ENCODE measurements at places on chromosomes 11 and 22.
A peak's percentile ranks its signal among the peaks of the same experiment; 100 is the strongest.

- no peak for DNase-seq
Observed at GRCh38 chr22:22682807-22683667, 38.6 kb downstream of the GGTLC2 start.

- no peak for DNase-seq
Observed at GRCh38 chr22:21734540-21735199, 924 bp downstream of the YPEL1 start.

GRCh38 chr11:26245046-26245445, 86.9 kb upstream of the ANO3 start:
- DNase-seq: no peak

- DNase-seq: no peak
Observed at GRCh38 chr11:6900327-6900999, 8.2 kb upstream of the OR2D2 start.

DNA sequence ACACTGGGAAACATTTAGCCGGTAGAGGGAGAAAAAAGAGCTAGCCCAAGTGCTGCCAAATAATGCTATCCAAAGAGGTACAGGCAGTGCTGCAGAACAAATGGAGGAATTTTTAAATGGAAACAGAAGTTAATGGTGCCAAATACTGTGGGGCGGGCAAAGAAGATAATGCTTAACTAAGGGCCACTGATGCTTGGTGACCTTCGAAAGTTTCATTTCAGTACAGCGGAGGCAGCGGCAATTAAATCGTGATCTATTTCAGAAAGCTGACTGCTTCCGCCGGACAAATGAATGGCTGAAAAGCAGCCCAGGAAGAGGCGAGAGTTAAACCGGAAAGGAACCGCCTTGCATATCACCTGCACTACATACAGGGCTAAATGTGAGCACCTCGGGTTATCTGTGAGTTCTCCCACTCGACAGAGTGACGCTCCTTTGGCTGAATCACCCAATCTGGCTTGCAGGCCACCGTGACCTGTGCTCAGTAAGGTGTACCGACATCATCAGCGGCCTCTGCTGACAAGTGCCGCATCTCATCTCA, 42.1 kb downstream of the CADM1 start:
- DNase-seq: no peak

- no peak for DNase-seq
Observed at GRCh38 chr11:85815186-85815931, 4.4 kb upstream of the SYTL2 start.

DNA sequence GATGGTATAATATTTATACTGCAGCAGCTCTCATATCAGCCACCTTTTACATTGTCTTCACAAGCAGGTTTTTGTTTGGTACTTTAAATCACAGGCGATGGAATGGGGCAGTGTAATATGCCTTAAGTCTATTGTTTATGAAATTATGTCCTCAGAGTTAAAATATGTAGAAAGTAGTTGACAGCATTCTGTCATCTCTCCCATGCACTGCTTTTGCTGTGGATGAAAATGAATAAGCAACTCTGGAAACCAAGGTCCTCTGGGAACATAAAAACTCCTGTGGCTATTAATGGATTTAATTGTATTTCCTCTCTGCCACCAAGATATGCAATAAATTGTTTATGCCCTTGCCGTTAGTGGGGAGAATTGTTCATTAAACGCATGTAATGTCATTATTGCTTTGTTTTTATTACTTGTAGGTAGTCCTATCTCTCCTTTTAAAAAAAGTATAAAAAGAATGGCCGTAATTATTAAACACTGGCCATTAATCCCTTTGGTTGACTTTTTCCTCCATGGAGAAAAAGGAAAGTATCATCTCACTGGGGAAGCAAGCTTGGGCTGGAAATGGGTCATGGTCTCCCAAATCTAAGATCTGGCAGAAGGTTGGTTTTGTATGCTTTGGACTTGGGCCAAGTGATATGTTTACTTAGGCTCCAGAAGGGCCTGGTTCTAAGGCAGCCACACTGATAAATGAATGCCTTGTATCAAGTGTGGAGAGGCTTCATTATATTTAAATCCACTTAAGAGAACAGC, 13.1 kb downstream of the PACS1 start:
- no peak for DNase-seq

DNA sequence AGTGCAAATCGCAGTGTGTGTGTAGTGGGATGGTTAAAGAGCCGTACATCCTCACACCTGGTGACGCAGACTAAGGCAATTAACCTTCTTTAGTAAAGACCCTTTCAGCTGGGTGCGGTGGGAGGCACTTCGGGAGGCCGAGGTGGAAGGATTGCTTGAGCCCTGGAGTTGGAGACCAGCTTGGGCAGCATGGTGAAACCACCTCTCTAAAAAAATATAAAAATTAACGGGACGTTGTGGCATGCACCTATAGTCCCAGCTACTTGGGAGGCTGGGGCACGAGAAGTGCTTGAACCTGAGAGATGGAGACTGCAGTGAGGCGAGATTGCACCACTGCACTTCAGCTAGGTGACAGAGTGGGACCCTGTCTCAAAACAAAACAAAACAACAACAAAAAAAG, 31.5 kb downstream of the ZBTB16 start:
- DNase-seq: no peak

DNA sequence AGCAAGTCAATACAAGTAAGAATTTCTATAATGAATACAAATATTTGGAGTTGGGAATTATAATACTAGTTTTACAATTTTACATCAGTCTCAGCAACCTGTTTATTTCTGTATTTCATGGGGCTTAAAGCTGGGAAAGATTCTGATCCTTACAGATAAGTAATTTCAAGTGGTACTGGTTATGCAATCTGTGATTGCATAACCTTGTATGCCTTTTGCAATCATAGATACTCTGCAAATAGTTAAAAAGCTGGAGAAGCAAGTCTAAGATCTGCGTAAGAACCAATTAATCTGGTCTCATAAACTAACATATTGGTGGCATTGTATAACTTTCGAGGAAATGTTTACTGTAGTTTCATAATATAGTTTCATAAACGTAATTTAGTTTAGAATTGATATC, 198.3 kb upstream of the PGR start:
- DNase-seq: no peak

DNA sequence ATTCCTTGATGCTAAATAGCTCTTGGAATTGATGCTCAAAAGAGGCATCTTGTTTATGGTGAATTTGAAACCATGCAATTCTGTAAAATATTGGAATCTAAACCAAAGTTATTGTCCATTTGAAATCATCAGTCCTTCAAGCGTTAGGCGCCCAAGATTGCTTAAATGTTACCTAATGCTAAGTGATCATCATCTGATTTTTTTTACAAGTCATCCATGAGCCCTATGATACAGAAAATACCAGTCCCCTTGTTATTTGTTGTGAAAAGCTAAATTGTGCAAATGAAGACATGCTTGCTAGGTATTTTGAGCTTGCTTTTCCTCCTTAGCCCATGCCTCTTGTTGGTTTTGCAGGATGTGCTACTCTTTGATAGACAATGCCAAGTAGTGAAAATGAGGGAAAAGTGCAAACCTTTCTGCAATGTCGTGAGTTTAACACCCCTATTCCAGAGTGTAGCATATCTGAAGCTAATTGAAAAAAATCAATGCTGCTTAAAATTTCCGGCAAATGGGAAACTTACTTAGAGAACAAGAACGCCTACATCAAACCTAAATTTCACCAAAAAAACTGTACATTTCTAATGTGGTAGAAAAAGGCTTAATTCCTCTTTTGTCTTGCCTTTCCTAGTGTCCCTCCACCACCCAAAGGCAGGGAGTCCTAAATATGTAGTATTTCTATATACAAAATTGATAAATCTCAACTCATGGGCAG, 1.9 kb downstream of the GRK3 start:
- no peak for DNase-seq

DNA sequence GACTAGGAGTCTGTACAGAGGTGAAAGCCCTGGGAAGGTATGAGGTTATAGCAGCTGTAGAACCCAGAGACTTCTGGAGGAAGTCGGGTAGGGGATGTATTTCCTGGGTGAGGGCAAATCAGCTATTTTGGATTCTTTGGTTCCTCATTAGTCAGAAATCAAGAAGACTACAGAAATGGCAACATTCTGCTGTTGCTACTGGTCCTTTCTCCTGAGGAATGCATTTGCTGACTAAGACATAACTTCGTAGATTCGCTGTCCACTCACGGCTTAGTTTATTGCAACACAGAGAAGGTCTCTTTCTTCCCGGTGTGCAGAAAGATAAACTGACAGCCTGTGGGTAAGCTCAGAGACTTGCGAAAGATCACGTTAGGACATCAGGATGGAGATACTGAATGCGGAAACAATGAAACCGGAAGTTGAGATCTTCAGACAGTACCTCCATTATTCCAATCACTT, 25.3 kb upstream of the SESN3 start:
- peak; percentile 24 for DNase-seq

GRCh38 chr11:32039149-32039548, 51.7 kb upstream of the RCN1 start:
- DNase-seq: no peak
